Stimulated activated CD8-positive, alpha-beta memory T cell treated with anti-CD3 and anti-CD28 coated beads, Interleukin-15, amount 100 ng/mL, for 1 hour (primary cell): ENCODE measurements at places on chromosomes 12 and 14.

DNA sequence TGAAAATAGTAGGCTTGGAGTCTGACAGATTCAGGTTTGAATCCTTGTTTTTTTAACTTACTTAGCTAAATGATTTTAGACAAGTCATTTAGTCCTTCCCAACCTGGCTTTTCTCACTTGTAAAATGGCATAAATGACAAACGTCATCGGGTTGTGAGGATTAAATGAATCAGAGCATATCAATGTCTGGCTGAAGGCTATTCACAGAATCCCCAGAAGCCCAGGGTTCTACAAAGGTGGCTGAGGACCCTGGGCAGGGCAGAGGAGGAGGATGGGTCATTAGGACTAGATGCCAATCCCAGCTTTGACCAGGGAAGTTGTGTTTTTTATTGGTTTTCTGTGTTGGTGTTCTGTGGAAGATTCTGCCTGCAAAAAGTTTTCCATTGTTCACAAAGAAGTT lies 7.6 kb upstream of the PTPRB start:
- DNase-seq = no peak

- DNase-seq = no peak
Measured at GRCh38 chr14:99809360-99809759, 16.1 kb downstream of the EML1 start.

GRCh38 chr12:9027161-9028059 lies 38.1 kb downstream of the KLRG1 start:
- no peak for DNase-seq

DNA sequence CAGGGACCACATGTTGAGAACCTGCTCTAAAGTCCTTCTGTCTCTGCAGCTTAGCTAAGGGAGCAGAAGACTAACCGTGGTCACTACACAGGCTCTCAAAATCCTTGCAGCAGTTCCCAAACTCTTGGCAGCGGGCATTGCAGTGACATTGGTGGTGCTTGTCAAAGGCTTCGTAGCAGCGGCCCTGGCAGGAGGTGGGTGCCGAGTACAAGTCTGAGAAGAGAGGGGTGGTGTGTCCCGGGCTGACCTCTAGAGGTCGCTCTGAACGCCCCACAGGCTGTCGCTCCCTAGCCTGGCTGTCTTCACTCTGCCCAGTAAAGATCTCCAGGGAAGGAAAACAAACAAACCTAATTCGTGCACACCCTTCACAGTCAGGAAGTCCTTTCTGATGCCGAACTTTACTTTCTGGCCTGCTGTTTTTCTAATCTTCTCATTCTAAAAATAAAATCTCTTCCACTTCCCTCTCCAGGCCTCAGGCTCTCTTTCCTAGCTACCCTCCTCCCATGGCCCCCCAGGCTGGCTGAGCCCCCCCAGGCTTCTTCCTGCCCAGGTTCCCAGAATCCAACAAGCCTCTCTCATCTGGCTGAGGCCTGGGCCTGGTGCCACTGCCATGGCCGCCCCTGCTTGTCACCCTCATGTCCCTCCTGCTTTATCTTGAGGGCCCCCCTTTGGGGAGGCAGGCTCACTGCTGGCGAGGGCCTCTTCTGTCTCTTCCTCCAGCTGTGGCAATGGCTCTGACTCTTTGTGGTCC lies 7.7 kb downstream of the ENDOU start:
- DNase-seq = no peak

DNA sequence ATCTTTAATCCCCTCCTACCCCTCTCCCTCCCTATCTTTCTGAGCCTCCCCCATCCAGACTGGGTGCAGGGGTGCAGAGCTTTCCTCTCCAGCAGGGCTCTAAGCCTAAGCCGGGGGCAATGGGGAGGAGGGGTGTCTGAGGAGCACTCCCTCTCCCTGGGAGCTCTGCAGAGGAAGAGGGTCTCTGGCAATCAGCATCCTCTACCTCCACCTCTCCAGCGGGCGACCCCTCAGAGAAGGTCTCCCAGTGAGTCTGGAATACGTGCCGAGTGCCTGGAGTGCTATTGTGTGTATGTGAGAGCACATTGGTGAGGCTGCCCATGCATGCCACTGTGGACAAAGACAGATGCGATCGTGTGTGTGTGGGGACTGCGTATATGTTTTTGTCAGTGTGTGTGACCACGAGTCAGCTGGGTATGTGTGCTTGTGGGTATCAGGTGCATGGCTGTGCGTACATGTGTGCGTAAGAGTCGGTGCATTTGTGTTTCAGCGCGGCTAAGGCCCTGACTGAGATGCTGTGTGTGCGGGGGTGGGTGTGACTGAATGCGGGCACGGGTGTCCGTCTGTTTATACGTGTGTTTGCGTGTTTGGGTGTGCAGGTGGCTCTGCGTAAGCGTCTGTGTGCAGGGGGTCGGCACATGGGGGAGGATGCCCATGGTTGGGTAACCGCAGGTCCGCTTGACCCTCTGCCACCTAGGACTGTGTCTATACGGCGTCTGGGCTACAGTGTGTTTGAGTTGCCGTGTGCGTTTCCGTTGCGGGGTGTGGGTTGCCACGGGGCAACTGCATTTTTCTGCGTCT lies 905 bp upstream of the DLK1 start:
- DNase-seq = no peak

DNA sequence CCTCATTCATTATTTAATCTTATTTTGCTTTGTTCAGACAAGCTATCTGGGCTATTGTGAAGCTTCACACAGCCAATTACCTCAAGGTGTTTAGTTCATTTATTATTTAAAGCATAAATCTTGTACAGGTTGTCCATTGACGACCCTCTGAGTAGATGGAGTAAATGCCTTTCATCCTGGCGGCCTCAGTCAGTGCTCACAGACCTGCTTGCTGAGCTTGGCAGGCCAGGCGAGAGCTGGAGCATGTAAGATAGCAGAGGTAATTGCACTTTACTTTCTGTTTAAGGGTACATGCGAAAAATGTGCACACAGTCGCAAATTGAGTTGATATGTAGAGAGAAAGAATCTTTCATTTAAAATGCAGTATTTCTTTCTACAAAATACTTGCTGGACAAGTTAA lies 224.4 kb downstream of the NPAS3 start:
- no peak for DNase-seq

- DNase-seq = no peak
Measured at GRCh38 chr12:57712701-57713100, 18.8 kb downstream of the OS9 start.

- DNase-seq = no peak
Measured at GRCh38 chr14:23171222-23171975, 12.1 kb downstream of the SLC7A8 start.

GRCh38 chr14:49808780-49809179 lies 40.8 kb downstream of the KLHDC2 start:
- no peak for DNase-seq

- DNase-seq = no peak
Measured at GRCh38 chr12:131895640-131896079, 1.2 kb downstream of the ULK1 start.

- DNase-seq = no peak
Measured at GRCh38 chr14:81890020-81890419, 356.4 kb upstream of the SEL1L start.

DNA sequence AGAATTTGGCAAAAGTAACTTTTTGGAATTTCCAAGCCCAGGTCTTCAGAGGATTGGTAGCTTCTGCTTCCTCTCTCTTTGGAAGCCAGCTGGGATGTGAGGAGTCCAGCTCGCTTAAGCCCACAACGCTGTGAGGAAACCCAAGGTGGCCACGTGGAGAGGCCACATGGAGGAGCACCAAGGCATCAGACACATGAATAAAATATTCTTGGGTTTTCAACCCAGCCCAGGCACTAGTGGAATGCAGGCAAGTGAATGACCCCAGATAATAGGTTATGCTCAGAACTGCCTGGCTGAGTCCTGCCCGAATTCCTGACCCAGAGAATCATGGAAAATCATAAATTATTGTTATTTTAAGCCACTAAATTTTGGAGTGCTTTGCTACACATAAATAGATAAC lies 119.7 kb upstream of the PARP11 start:
- no peak for DNase-seq

DNA sequence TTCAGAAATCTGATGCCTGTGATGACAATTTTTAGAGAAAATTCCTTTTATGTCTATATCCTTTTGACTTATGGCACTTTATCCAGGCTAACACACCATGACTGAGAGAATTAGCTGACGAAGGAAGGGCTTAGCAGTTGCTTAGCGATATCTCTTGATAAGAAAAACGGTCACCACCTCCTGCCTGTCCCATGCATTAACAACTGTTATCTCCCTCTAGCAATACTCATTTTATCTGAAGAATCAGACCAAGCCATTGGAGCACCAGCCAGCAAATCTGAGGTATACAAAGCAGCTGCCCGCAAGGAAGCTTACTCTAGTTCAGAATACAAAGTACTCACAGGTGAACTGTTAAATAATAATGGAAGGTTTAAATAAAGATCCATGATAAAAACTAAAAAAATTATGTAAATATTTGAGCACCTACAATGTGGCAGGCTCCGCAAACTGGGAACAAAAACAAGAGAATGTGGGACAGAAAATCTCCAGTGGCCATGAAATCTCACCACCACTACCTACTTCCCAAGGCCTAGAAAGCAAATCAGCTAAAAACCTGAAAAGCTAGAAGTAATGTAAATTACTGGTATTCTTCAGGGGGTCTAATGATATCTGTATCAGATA lies 24.3 kb downstream of the PPM1H start:
- no peak for DNase-seq

GRCh38 chr14:105880616-105881015 lies 354.2 kb downstream of the TMEM121 start:
- no peak for DNase-seq

DNA sequence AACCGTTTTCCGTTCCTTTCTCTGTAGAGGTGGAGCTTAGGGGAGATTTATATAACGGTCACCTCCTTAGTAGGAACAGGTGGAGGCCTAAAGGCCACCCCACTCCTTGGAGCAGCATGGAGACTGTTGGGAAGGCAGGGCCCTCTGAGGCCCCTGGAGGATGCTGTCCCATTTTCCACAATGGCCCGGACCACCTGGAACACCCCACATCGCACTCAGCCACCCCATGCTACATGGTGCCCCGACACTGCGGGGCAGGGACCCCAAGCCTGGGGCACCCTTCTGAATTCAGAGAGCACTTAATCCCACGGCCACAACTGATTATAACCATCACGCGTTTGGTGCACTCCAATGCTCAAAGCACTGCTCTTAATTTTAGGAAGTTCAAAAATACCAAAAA lies 41.4 kb downstream of the C14orf132 start:
- DNase-seq = no peak

DNA sequence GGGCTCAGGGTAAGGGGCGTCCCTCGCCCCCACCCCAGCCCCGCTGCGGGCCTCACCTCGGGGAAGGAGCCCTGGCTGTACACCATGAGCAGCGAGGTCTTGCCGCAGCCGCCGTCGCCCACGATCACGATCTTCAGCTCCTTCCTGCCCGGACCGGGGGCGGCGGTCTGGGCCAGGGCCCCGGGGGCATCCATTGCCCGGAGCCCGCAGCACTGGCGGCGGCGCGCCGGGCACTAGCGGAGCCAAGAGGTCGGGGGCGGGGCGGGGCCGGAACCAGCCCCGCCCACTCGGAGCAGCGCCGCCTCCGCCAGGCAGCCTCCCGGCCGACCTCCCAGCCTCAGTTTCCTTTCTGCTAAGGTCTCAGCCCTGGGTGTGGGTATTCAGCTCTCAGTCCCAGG lies at the start of gene RHOF:
Gene RHOF (minus strand): TSS at position 249 of the 398 bp plus-strand sequence. CDS start 55 bp downstream, at position 194.
- no peak for DNase-seq

- no peak for DNase-seq
Measured at GRCh38 chr14:92846162-92846897, 52.2 kb downstream of the GOLGA5 start.

- no peak for DNase-seq
Measured at GRCh38 chr14:55620277-55620676, 40.3 kb downstream of the KTN1 start.

DNA sequence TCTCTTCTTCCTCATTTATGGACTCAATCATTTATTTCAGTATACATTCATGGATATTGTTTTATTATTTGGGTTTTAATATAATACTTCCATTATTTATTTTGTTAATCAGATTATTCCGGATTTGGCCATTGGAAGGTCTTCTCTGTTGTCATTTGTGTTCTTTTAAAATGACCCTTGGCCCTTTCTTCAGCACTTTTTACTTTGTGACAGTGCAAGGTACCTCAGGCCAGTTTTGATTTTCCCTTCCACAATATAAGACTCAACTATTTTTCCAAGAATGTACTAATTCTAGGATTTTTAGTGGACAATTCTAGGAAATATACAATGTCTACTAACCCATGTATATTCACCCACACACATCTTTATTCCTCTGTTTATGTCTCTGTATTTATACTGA lies 521.4 kb upstream of the FOXG1 start:
- no peak for DNase-seq

DNA sequence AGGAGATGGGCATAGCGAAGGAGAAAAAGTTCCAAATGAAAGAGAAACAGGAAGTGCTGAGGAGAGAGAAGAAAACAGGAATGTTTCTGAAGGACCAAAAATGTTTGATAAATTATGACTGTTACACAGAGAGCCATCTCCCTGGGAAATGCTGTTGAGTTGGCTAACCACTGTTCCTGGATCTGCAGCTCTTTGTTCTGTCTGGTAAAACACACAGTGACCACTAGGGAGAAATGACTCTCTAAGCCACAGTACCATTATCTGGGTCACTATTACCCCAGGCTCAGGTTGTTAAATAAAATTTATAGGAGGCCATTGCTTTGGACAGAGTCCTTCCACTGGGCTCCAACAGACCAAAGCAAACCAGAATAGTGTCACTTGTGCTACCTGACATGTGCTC lies 219.3 kb downstream of the CRADD start:
- no peak for DNase-seq

DNA sequence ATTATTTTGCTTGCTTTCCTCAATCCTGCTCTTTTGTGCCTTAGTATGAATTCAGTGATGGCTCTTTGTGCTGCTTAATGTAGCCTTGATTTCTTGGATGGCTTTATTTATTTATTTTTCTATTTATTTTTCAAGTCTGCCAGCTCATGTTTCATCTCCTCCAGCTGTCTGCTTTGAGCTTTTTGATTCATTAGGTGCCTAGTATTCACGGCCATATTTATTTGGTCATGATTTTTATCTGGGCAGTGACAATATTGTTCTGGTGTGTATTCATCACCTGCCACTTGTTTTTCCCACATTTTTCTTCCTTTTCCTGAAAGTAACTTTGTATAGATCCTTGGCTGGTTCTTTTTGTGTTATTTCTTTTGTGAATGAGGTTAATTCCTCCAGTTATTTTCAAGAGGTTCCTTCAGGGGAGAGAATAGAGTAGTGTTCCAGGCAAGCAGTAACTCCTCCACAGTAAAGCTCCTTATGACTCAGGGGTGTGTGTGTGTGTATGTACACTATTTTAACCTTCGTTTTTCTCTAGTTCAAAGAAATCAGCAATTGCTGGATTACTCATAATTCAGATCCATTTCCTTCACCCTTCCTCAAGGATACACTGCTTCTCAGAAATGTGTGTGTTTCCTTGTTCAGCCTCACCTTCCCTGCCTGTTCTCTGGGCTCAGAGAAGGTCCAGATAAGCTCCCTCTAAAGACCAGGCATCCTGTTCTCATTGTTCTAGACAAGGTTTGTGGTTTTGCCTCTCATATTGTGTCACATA lies 51.6 kb upstream of the PMCH start:
- DNase-seq = no peak
